ENCODE measurements at places on chromosomes 4 and X.

- no peak for DNase-seq
These were observed 363.4 kb upstream of the BOD1L1 start for GRCh38 chr4:13990596-13991589.

GRCh38 chr4:94690851-94691254, 66.9 kb upstream of the BMPR1B start:
- DNase-seq, result no peak

DNA sequence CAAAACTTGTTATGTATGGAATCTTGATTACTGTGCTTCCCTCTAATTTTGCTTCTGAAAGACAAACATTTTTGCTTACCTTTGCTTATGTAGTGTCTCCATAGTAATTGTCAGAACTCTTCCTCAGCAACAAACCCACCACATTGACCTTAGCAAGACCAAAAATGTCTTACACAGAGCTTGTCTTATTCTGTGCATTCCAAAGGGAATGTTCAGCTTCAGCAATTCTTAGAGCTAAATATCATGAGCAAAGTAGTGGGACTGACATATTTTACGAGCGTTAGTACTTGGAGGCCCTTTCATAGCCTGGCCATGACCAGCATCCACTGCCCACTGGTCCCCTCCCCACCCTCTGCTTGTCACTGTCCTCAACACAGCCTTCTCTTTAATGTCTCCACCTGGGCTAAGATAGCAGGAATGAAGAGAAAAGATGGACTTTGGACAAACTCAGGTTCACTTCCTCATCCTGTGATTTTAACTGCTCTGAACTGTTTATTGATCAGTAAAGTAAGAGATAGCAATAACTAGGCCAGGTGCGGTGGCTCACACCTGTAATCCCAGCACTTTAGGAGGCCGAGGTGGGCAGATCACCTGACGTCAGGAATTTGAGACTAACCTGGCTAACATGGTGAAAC, 15.5 kb upstream of the SH3D19 start:
- DNase-seq, result no peak

GRCh38 chrX:69229436-69229835, 64.2 kb upstream of the PJA1 start:
- no peak for DNase-seq

- no peak for DNase-seq
These were observed 876.0 kb downstream of the FSTL5 start for GRCh38 chr4:161287678-161288352.

DNA sequence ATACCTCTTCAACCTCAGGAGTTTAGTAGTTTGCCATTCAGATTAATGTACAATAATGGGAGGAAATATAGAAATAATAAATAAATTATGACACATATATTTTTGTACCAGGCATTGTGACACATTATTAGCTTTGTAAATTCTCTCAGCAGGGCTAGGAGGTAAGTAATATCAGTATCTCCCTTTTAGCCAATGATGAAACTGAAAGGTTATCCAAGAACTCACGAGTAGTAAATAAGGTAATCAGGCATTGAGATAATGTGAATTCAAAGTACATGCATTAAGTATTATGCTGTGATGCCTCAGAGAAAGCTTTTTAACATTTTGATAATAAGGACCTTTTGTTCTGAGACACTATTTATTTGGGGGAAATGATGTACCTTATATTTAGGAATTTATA, 5.3 kb upstream of the ARAP2 start:
- DNase-seq, result no peak

GRCh38 chr4:156773648-156774357, 197.8 kb downstream of the PDGFC start:
- DNase-seq, result no peak

DNA sequence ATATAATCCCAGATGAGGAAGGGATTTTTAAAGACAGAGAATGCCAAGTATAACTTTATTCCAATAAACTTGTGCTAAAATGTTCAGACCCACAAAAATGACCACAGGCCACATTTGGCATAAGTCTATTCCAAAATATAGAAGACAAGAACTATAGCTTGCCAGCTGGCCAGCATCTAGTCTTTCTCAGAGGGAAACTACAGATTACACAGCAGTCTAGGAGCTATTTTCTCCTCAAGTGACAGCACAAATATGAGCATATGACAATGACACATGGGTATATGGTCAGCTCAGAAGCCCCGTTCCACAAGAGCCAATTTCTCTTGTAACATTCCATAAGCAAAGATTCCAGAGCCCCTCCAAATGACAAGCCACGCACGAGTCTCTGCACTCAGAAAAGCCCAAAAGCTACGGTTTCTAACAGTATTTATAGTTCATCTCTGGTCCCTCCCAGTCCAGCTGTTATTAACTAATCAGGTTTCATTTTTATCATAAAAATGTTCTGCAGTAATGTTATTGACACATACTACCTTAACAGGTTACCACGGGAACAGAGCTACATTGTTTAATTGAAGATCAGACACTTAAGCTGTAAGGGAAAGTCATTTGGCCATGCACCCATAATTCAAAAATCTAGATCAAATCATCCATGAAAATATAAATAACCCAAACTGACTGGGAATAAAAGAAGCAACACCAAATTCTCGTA, 70.3 kb downstream of the RAB28 start:
- no peak for DNase-seq

DNA sequence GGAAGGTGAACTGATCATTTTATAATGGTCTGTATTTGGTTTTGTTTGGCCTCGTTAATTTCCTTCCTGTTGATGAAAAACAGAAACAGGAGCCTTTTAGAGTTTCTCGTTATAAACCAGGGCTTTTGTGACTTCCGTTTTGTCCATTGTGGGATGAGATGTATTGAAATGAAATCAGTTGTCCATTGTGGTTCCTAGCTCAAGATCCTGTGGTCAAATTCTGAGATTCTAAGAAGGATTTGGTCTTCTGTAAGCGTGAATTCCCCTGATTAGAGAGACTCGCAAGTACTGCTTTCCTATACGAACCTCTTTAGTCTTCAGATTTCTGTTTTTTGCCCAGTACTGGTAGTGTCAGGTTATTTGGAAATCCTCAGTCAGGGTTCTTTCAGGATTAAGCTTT, 101.7 kb downstream of the RAPGEF2 start:
- no peak for DNase-seq

GRCh38 chr4:119209077-119209476, 3.4 kb upstream of the USP53 start:
- DNase-seq, result peak; percentile 56

DNA sequence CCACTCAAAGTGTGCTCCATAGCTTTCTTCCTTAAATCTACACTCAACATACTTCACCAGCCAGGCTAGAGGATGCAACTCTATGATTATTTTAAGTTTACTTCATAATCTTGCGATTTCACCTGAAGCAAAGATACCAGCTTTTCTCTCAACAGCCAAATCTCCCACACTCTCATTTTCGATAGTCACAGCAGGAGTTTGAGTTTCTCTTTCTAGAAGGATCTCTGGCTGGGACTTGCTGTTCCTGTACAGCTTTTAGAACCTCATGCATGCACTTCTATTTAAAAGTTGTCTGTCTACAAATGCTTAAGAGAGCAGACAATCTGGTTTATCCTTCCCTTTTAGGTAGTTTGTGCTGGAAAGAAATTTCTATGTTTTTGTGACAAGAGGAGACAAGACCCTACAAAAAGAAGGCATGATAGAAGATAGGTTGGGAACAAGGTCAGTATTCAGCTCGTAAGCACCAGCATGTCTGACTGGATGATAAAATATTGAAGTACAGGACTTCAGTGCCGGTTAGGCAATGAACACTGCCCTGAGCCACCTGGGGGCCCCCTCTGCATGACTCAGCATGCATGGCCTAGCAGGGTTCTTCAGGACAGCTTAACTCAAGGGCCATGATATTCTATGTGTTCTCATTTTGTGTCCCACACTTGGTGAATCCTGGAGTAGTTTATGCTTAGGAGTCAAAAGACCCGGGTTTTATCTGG, 65.6 kb downstream of the ATXN3L start:
- no peak for DNase-seq

DNA sequence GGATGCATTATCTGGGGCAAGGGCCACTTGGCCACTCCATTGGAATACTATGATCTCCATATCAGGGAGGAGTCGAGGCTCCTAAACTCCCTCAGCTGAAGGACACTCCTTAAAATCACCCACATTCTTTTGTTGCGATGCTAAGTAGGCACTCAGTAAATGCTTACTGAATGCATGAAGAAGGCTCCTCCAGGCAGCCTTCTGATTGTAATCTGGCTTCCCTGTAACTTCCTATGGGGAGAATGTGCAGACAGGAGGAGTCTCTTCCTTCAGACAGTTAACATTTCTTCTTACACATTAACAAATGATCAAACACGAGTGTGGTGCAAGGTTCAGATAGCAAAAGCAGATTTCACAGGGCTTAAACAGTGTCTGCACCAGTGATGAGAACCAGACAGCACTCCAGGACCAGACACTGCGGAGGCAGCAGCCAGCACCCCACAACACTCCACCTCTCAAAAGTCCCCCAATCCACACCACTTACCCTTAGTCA, 21.4 kb upstream of the USO1 start:
- DNase-seq, result no peak

DNA sequence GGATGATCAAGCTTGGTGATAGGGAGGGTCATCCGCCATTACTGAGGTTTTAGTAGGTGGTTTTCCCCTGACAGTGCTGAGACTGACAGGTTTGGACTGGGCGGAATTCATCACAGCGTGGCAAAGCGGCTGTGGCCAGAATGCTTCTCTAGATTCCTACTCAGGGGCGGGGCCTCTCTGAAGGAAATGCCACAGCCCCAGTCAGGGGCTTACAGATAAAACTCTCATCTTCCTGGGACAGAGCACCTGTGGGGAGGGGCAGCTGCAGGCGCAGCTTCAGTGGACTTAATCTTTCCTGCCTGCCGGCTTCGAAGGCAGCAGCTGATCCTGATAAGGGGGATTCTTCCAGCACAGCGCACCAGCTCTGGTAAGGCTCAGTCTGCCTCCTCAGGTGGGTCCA, 316.7 kb downstream of the RPA4 start:
- DNase-seq, result no peak

- peak; percentile 23 for DNase-seq
These were observed 24.6 kb downstream of the NAP1L5 start for GRCh38 chr4:88672987-88673386.

- DNase-seq, result no peak
These were observed 331.1 kb downstream of the GPAT3 start for GRCh38 chr4:83866834-83867621.

GRCh38 chrX:44012484-44013096, 39.4 kb upstream of the NDP start:
- peak; percentile 61 for DNase-seq

DNA sequence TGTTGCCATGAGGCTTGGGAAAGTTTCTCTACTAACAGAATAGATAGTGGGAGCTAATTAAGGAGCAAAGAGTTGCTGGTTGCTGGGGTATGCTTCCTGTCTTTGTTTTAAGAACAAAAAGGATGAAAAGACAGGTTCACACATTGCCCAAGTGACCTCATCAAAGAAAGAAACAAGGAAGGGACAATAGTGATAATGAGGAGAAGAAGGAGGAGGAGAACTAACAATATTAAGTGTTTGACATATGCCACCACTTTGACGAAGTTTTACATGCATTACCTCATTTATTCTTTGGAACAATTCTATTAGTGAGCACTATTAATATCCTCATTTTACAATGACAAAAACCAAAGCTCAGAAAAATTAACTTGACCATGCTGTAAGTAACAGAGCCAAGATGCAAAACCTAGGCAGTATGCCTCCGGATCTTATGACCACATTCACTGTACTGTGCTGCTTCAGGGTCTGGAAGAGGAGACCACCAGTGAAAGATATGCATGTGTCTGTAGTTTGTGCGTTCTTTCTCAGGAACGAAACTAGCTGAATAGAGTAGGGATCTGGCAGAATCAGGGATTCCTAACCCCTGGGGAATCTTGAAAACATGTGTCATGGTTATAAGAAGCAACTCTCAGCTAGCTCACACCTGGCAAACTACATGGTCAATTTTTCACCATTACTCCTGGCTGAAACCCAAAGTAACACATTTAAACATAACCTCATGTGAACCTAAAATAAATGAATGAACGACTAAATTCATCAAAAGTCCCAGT, 83.8 kb downstream of the MOSPD2 start:
- DNase-seq, result no peak

GRCh38 chr4:97216046-97216445, 927.2 kb downstream of the STPG2 start:
- no peak for DNase-seq

- no peak for DNase-seq
These were observed 8.2 kb upstream of the RUFY3 start for GRCh38 chr4:70713453-70714078.

DNA sequence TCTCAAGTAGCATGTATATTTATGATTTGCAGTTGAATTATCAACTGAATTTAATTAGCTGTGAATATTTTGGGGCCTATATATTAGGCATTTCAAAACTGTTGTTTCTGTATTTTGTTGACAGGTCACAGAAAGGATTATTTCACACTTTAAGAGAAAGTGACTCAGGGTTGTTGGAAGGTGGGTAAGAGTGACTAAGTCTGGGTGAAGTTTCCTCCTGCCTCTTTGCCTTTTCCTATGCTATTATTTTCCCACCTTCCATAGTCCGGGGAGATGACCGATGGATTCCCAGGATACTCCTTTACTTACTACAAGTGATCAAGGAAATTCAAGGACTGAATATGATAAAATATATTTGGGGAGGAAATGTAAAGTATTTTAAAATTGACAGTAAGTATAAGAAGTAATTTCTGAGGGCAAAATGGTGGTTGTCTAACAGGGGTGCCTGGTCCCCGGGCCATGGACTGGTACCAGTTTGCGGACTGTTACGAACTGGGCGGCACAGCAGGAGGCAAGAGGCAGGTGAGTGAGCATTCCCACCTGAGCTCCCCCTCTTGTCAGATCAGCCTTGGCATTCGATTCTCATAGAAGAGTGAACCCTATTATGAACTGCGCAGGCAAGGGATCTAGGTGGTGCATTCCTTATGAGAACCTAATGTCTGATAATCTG, 175.5 kb upstream of the GPRIN3 start:
- DNase-seq, result no peak

GRCh38 chrX:17030092-17030491, 83.6 kb downstream of the REPS2 start:
- DNase-seq, result no peak

- no peak for DNase-seq
These were observed 67.1 kb downstream of the DCLK2 start for GRCh38 chr4:150145090-150145945.

DNA sequence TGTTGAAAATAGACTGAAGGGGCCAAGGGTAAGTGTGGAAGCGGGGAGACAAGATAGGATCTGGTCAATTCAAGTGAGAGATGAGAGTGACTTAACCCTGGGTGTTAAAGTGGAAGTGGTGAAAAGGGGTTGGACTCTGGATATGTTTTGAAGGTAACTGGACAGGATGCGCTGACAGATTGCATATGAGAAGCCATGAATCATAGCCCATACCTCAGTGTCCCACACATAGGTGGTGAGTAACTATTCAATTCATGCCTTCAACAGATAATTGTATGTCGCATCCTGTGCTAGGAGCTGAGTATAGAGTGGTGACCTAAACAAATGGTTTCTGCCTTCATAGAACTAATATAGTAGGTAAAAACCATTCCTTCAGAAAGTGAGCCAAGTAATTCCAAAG, 76.7 kb downstream of the KLHL34 start:
- DNase-seq, result no peak

- DNase-seq, result no peak
These were observed 41.9 kb downstream of the HPF1 start for GRCh38 chr4:169715826-169716225.
